ENCODE measurements at places on chromosomes 7 and 10. TPM values are rescaled to one million over a fixed set of nuclear protein-coding genes. Genes with fewer than 3 reads are reported as not detected.

Gene GIMAP8
- 10.4 TPM for polyA plus RNA-seq

Gene ZMIZ1
- 74.3 TPM for polyA plus RNA-seq

Gene NAPEPLD
- 41.0 TPM for polyA plus RNA-seq

Gene ETV1
- polyA plus RNA-seq: 40.5 TPM

Gene RAMP3
- 10.6 TPM for polyA plus RNA-seq

GRCh38 chr7:141709749-141710148 lies 1.6 kb downstream of the WEE2 start:
- DNase-seq: no peak

DNA sequence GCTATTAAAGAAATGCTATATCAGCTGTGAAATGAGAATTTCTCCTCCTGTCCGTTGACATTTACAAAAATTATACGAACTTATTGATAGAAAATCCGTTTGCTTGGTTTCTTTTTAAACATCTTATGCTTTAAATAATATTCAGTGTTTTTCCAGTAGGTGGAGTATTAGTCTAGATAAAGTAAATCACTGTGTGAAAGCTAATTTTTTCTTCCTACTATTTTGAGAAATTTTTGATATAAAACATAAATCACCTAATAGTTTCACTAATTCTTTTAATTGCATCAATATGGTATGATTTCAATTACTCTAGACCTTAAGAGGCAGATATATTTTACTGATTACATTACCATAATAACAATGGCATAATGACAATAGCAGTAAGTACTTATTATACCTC lies 335.2 kb upstream of the C7orf33 start:
- no peak for DNase-seq

- DNase-seq: no peak
These were observed 197.1 kb downstream of the BBS9 start for GRCh38 chr7:33326485-33326848.

DNA sequence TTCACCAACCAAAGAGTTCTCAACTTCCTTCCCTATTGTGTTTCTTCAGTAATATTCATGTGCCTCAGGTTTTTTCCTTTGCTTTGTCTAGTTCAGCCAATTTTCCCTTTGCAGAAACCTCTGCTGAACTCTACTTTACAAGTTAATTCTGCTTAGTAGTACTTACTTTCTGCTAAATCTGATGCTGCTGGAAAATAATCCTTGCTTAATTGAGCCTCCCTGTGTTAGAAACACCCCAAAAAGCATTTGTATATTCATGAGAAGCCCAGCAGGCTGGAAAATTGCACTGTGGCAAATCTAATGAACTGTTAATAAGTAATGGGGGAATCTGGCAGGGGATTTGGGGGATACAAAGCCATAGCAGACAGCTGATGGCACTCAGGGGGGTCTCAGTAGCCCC lies 78.5 kb downstream of the CDCA7L start:
- no peak for DNase-seq

GRCh38 chr7:77982926-77983550 lies 184.5 kb downstream of the PHTF2 start:
- no peak for DNase-seq

DNA sequence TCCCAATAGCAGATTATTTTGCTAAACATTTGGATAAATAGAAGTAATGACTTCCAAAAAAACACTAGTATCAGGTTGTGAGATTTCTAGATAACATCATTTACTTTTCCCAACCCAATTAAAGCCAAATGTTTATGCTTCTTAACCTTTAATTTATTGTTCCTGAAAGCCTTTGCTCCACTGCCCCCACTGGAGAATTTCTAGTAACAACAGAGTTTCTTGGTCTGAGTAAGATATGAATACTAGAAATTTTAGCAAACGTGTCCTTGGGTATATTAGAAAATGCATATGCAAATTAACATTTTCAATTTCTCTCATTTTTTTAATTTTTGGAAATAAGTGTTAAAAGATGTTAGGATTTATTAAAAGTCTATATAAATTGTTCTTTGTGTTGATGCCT lies 958.0 kb upstream of the PHF14 start:
- no peak for DNase-seq

- DNase-seq: no peak
These were observed 159.5 kb upstream of the HGF start for GRCh38 chr7:81929386-81929785.

DNA sequence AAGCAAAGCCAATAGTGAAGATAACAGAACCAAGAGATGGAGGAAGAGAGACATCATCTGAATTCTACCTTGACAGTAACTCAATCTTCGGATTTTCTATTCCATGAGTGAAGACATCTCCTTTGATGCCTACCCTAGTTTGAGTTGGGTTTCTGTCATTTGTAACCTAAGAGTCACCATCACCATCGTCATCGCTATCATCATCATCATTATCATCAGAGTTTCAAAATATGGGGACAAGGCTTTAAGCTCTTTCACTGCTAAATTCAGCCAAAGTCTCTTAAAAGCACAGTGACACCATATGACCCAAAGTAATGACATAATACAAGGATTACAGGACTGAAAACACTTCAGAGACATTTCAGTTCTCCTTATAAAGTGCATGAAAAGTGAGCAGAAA lies 57.2 kb downstream of the NEBL start:
- no peak for DNase-seq

GRCh38 chr7:3063016-3063753 lies 19.5 kb upstream of the CARD11 start:
- no peak for DNase-seq

DNA sequence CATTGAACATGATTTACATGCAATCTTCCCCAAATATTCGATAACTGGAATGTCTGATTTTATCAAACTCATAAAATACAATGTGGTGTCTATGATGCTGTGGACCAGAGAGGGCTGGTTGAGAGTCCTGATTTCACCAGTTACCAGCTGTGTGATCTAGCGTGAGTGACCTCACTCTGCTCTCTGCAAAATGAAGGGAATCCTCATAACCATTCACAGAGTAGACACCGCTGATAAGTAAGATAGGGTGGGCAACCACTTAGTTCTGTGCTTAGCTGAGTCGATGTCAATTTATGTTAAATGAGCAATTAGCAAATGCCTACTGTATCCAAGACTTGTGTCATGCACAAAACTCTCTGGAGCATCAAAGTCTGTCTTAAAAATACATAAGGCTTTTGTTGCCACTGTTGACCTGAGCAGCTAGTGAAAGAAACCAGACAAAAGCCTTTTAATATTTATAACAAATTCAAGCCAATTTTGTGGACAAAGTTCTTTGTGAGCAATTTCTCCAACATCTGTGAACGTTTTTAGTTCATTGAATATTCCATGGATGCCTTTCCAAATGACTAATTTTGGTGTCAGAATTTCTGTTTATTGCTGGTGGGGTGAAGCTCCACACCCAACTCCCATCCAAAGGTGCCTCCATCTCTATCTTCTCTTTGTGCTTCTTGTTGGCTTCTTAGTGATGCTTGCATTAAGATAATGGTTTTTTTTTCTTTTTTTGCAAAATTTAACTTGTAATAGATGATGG lies 314.2 kb downstream of the ADRA2A start:
- no peak for DNase-seq

GRCh38 chr7:94045581-94045980 lies 41.4 kb upstream of the BET1 start:
- DNase-seq: no peak

DNA sequence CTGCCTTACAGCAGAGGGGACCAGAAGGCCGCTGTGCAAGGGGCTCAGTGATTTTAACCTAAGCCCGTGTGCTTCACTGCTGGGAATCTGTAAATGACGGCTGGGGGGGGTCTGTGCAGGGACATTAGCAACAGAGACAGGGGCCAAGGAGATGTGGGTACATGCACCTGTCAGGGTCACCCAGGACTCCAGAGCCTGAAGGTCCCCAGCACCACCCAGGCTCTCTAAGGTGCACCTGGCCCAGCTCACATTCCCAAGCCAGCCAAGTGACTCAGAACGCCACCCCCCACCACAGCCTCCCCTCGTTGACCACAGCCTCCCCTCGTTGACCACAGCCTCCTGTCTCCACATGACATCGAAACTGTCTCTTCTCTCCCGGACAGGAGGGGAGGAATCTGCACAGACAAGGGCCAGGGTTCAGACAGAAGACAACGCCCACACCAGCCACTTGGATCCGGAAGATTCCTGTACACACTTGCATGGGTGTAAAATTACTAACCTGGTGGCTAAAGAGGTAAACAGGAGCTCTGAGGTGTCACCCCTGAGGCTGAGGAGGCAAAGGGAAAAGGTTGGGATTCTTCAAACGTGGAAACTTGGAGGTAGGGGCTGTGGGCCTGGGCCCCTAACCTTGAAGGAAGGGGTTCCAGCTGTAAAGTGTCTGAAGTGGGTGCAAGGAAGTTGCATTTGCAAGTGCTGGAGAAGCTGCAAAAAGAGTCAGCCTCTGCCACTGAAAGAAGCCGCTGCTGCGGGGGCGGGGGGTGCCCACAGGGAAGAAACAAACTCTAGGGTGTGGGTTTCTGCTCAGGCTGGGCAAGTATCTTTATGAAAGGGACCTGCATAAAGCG lies 27.0 kb downstream of the CALML3 start:
- DNase-seq: no peak

DNA sequence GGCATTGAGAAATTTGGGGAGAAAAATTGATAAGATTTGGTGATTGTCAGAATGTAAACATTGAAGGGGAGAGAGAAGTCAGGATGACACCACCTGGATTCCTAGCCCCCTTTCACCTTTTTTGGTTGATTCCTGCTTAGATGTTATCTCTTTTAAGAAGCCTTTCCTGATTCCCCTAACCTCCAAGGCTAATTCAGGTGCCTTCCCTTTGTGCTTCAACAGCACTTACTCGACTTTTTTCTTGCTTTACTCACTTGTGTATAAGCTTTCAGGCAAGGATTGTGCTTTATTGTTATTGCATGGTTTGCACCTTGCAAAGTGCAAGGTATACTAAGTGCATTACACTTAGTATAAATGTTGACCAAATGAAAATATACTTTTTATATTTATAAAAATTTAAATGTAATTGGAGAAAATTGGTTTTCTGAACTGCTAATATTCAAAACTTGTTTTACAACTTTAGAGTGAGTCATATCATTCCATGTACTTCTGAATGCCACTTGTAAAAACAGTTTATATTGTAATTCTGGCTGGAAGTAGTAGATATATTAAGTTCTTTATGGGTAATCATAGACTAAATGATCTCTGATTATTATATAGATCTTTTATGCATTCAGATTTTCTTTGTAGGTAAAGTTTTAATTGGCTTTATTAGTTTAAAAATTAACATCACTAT lies 13.2 kb downstream of the SHOC2 start:
- no peak for DNase-seq

- no peak for DNase-seq
These were observed 26.7 kb upstream of the CRHR2 start for GRCh38 chr7:30708983-30709382.

- DNase-seq: no peak
These were observed 15.4 kb downstream of the RNF32 start for GRCh38 chr7:156655983-156656382.

DNA sequence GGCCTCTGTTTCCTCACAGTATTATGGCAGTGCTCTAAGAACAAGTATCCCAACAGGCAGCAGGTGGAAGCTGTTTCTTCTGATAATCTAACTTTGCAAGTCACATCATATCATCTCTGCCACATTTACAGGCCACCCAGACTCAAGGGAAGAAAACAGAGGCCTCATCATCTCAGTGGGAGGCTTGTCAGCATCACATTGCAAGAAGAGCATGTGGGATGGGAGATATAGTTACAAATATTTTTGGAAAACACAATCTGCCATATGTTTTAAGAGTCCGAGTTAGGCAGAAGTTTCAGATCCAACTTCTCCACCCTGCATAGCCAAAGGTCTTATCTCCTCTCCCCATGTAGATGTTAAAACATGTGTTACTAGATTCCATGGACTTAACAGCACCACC lies 130.4 kb upstream of the PDE1C start:
- no peak for DNase-seq

DNA sequence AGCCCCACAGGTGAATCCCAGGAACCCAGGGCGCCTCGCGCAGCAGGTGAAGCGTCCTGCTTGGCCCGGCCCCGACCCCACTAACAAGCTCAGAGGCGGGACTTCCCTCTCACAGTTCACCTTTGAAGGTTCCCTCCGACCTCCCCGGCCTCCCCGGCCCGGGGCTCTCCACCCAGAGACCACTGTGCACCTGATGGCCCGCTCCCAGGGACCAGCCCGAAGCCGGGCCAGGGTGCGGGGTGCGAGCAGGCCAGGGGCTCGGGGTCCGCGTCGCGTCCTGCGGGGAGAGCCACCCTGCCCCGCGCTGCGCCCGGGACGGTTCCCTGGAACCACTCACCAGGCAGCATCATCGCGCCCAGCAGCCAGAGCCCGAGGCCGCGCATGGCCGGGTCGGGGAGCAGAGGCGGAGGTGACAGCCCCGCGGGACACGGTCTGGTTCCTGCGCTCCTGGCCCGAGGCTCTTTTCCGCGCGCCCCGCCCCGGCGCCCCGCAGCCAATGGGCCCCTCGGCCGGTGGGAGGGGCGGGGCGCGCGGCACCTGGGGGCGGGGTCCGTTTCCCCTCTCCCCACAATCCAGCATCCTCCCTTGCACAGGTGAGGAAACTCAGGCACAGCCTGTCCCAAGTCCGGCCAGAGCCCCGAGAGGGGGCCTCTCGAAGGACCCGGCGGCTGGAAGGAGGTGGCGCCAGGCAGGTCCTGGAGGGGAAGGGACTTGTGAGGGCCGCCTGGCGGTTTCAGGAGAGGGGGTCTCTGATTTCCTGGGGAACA lies at the start of gene ADAM8:
TSS of gene ADAM8 (minus strand) at position 434 of the 767 bp plus-strand sequence. CDS start at position 383, 51 bp downstream.
- no peak for DNase-seq

DNA sequence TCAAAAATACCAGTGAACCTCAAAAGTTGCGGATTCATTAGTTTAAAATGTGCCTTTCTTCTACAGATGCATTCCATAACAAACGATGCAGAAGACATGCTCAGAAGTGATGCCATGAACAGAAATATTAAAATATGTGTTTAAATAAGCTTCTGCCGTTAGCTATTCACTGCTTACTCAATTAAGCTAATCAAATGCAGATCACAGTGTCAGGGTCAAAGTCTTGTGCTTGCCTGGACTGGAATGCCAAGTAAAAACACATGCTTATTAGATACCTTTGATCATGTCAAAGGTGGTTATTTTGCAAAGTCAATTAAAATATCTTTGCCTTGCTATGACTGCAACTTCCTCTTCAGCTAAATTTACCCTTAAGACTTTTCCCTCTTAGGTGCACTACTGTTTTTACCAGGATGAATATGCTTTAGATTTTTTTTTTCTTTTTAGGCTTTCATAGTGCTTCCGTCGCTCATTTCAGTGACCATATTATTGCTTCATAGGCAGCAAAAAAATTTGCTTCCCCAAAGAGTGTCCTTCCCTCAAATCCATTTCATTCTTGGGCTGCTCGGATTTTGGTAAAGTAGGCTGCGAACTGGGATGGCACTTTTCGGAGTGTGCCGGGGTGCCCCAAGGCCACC lies 905 bp downstream of the ASB13 start:
- DNase-seq: no peak

DNA sequence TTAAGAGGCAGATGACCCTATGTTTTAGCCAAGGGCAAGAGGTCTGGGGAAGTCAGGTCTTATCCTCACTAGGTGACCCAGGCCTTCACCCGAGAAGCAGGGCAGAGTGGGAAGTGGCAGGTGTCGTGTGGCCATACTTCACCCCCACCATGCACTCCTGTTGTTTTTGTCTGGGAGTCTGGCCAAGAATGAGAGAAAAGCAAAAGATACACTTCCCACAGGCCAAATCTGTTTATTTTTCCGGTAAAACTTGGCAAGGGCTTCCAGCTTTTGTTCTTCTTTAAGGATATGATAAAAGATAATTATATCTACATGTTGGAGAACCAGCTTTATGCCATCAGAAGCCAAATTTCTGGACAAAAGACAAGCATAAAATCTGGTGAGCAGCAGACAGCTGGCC lies 137.4 kb upstream of the CDC14C start:
- DNase-seq: no peak

Data from renal cortex interstitium (tissue), 15 donors.